NCI-H460 (cell line): ENCODE measurements at places on chromosomes 1 and 21. TPM values are rescaled to one million over a fixed set of nuclear protein-coding genes. Genes with fewer than 3 reads are reported as not detected.

AGBL4 gene
- not detected in 2 replicates for total RNA-seq

CBS gene
- 44.9 and 46.2 TPM in 2 replicates for total RNA-seq

RSPO1 gene
- total RNA-seq: not detected in 2 replicates

DNA sequence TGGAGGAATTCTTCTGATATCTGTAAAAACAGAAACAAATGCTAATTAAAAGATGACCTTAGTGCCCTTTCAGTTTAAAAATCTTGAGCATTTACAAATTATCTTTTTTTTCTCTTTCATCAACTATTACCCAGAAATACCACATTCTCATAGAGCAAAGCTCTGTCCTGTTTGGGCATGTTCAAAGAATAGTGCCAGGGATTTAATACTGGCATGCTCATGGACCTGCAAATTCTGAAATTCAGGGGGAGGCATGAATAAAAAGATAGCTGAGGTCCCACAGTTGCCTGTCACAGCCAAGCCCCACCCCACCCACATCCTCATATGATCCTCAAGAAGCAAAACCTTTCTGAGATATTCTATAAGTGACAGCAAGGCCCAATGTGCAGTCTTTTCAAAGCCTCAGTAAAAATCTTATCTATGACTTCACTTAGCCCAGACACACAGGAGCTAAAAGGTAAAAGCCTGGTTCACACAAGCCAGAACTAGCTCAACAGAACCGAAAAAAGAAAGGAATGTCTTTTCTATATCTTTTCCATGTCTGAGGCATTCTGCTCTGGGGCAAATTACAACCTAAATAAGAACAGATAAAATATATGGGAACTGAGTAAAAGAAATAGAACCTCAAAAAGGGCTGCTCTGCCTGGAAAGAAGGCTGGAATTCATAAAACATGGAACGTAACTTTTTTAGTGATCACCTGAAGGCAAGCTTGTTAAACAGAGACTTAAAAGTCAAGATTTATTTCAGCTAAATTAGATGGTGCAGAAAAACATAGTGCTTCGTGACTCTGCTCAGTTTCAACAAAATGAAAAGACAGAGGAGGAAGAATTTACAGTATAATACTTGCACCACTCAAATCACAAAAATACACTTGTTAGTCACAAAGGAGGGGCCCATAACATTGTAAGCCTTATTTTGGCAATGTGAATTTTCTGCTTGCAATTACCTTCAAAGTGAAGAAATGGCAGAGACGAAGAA, 11.0 kb downstream of the WLS start:
- no peak for DNase-seq

- DNase-seq: peak; percentile 23
Measured at GRCh38 chr21:17501107-17502006, 11.5 kb upstream of the CXADR start.

- DNase-seq: no peak
Measured at GRCh38 chr1:22953740-22954141, 18.9 kb downstream of the LACTBL1 start.

- no peak for DNase-seq
Measured at GRCh38 chr1:28482702-28483101, 23.1 kb upstream of the RCC1 start.

- DNase-seq: no peak
Measured at GRCh38 chr1:209404577-209404976, 178.9 kb upstream of the CAMK1G start.

GRCh38 chr1:41835485-41835884, 83.2 kb downstream of the HIVEP3 start:
- DNase-seq: no peak

- peak; percentile 38 for DNase-seq
Measured at GRCh38 chr1:71047635-71048607, at the start of gene PTGER3. TSS of gene PTGER3 (minus strand) at chr1:71047816. CDS start at chr1:71047577, 239 bp downstream.

GRCh38 chr1:13826009-13826408, 126.0 kb downstream of the PRDM2 start:
- no peak for DNase-seq

DNA sequence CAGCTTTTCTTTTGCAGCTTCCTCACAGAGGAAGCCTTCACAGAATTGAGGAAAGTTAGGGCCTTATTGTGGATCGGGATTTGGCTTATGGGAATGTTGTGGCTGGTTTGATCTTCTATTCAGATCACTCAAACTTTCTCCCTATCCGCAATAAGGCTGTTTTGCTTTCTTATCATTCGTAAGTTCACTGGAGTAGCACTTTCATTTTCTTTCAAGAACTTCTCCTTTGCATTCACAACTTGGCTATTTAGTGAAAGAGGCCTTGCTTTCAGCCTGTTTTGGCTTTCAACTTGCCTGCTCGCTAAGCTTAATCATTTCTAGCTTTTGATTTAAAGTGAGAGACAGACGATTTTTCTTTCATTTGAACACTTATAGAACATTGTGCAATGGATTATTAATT, 181.9 kb upstream of the B3GALT2 start:
- DNase-seq: no peak
